ENCODE measurements at places on chromosomes 5 and 9.

DNA sequence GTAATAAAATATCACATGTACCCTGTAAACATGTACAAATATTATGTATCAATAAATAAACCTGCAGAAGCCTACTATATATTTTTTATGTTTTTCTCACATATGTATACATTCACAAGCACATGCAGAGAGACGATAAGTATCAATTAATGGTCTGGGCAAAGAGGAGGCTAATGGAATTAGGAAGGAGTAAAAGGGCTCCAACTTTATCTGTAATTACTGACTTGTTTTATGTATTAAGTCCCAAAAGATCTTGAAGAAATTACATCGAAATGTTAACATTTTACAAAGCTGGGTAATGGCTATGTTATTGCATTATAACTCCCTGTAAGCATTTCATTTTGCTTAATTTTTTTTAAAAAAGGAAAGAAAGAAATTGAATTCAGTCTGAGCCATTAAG lies 78.0 kb downstream of the LPAR1 start:
- DNase-seq: no peak

DNA sequence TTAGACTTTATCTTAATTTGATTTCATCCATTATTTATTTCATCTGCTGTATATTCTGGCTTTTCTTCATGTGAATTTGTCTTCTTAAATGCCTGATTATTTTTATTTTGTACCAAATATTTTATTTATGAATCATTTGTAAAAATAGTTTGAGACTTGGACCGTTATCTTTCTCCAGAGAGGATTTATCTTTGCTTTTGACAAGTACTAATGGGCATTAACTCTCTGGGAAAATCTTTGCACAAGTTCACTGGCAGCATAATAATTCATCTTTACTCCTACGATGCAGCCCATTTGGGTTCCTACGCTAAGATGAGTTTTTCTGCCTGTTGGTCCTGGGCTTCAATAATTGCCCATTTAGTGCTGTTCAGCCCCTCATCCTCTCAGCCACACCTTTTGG lies 131.0 kb upstream of the RORB start:
- DNase-seq: no peak

DNA sequence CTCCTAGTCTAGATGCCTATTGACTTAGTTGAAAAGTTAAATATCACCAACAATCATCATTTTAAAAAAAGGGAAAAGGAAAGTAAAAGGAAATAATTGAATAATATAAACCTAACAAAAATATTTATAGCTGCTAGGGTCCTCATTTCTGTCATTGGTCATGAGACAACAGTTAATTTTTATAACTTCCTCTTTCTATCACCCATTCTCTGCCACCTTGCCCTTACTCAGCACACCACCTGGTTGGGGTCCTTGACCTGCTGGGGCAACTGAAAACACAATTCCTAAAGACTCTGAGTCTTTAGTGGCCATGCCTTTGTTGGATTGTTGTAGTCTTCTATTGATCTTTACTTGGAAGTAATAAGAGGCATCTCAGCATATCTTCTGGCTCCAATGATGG lies 179.5 kb upstream of the MAST4 start:
- DNase-seq: no peak

DNA sequence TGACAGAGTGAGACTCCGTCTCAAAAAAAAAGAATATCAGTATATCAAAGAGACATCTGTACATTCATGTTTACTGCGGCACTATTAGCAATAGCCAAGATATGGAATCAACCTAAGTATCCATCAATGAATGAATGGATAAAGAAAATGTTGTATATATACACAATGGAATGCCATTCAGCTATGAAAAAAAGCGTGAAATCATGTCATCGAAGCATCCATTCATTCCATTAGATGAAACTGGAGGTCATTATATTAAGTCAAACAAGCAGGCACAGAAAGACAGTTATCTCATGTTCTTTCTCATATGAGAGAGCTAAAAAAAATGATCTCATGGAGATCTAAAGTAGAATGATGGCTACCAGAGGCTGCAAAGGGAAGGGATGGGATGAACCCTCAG lies 180.9 kb upstream of the TLX3 start:
- DNase-seq: no peak

Measured in globus pallidus (tissue), 1 donor.